ENCODE measurements at places on chromosomes 3 and 15. TPM values are rescaled to one million over a fixed set of nuclear protein-coding genes. Genes with fewer than 3 reads are reported as not detected.

GABRR3 gene
- total RNA-seq, result not detected

UBAP1L gene
- total RNA-seq, result 0.91 TPM

MNS1 gene
- 2.7 TPM for total RNA-seq

GOLGA6D gene
- total RNA-seq, result not detected

TEX55 gene
- total RNA-seq, result not detected

AVEN gene
- total RNA-seq, result 18.5 TPM

FEZF2 gene
- total RNA-seq, result not detected

GRAMD2A gene
- 0.13 TPM for total RNA-seq

UROC1 gene
- total RNA-seq, result not detected

ANKRD63 gene
- total RNA-seq, result 0.20 TPM

CCR3 gene
- not detected for total RNA-seq

SHF gene
- 0.68 TPM for total RNA-seq

CBLB gene
- total RNA-seq, result 14.5 TPM

AP3S2 gene
- 42.0 TPM for total RNA-seq

CISH gene
- 0.48 TPM for total RNA-seq

FAH gene
- total RNA-seq, result 39.6 TPM

NDUFB5 gene
- total RNA-seq, result 51.9 TPM

GCNT3 gene
- total RNA-seq, result 179 TPM

CRYGS gene
- 0.57 TPM for total RNA-seq

POU1F1 gene
- total RNA-seq, result not detected

ARPC4 gene
- total RNA-seq, result 148 TPM

RGMA gene
- total RNA-seq, result 0.39 TPM

TRIM71 gene
- not detected for total RNA-seq

CHST13 gene
- total RNA-seq, result 1.0 TPM

GRK7 gene
- not detected for total RNA-seq

KLHL18 gene
- 19.8 TPM for total RNA-seq

PPARG gene
- 40.6 TPM for total RNA-seq

TNFSF10 gene
- total RNA-seq, result 0.10 TPM

CGGBP1 gene
- total RNA-seq, result 34.4 TPM

SLC6A11 gene
- total RNA-seq, result 0.07 TPM

FOXP1 gene
- 9.4 TPM for total RNA-seq

MGLL gene
- total RNA-seq, result 65.9 TPM

FAM107A gene
- total RNA-seq, result not detected

CCR9 gene
- not detected for total RNA-seq

KBTBD13 gene
- total RNA-seq, result 0.02 TPM

RARB gene
- total RNA-seq, result 6.6 TPM

TMC3 gene
- not detected for total RNA-seq

LOXL1 gene
- total RNA-seq, result 0.82 TPM

TMEM212 gene
- total RNA-seq, result not detected

CADM2 gene
- total RNA-seq, result 0.23 TPM

CLRN1 gene
- total RNA-seq, result not detected

ARL14 gene
- 1.3 TPM for total RNA-seq

VPS8 gene
- 9.6 TPM for total RNA-seq

Data from A549 treated with DMSO at 1 μM for 4 hours (cell line).